ENCODE measurements at places on chromosomes 1 and 21.

DNA sequence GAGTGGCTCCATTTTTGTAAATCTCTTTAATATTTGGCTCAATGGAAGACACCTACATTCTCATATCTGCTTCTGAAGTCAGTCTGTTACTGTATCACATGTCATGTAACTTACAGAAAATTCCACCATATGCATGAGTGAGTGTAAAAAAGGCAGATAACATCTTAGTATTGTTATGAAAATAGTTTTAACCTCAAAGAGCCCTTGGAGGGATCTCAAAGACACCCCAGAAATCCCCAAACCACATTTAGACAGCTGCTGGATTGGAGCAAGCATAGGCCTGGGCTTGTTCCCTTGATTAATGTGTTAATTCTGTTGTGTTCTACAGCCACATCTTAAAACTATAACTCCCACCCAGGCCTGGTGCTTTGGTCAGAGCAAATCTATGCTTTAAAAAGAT lies 16.9 kb downstream of the MACO1 start:
- peaks cover 29% of the 10 kb centered on the region for H3K4me1 ChIP-seq
- peaks cover 42% of the 10 kb centered on the region for H3K36me3 ChIP-seq
- DNase-seq = peak; percentile 21
- H3K27me3 ChIP-seq = no peaks in the 10 kb centered on the region
- H3K4me3 ChIP-seq = no peak overlapping the region

GRCh38 chr1:104100115-104100514 lies 350.4 kb downstream of the AMY1C start:
- H3K27ac ChIP-seq = no peak overlapping the region
- no peak for DNase-seq
- no peak overlapping the region for H3K4me3 ChIP-seq

- DNase-seq = no peak
- no peaks in the 10 kb centered on the region for H3K4me1 ChIP-seq
- no peak overlapping the region for H3K27ac ChIP-seq
- no peaks in the 10 kb centered on the region for H3K27me3 ChIP-seq
These were observed 340.1 kb upstream of the RGS18 start for GRCh38 chr1:191818198-191818597.

DNA sequence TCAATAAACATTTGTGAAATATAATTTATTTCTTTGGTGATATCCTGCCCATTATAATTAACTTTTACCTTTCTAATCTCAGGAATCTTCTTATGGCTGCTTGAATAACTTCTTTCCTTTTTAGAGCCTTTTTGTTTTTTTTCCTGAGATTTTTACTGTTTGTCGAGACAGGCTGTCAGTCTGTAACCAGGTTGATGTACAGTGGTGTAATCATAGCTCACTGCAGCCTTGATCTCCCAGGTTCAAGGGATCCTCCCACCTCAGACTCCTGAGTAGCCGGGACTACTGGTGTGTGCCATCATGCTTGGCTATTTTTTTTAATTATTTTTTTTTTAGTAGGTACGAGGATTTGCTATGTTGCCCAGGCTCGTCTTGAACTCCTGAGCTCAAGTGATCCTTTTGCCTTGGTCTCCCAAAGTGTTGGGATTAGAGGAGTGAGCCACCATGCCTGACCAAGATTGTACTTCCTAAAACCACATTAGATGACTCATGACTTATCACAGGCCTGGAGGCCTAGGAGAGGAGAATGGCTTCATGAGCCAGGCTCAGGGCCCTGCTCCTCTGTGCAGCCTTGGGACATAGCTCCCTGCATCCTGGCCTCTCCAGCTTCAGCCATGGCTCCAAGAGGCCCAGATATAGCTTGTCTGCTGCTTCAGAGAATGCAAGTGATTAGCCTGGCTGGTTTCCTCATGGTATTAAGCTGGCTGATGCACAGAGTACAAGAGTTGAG lies 48.6 kb downstream of the CTH start:
- no peaks in the 10 kb centered on the region for H3K4me1 ChIP-seq
- H3K27me3 ChIP-seq = no peaks in the 10 kb centered on the region
- no peaks in the 10 kb centered on the region for H3K36me3 ChIP-seq

GRCh38 chr1:205660361-205660760 lies 19.9 kb downstream of the SLC45A3 start:
- H3K27ac ChIP-seq = no peak overlapping the region
- H3K4me3 ChIP-seq = no peak overlapping the region
- no peak for DNase-seq
- peaks cover 1% of the 10 kb centered on the region for H3K4me1 ChIP-seq

DNA sequence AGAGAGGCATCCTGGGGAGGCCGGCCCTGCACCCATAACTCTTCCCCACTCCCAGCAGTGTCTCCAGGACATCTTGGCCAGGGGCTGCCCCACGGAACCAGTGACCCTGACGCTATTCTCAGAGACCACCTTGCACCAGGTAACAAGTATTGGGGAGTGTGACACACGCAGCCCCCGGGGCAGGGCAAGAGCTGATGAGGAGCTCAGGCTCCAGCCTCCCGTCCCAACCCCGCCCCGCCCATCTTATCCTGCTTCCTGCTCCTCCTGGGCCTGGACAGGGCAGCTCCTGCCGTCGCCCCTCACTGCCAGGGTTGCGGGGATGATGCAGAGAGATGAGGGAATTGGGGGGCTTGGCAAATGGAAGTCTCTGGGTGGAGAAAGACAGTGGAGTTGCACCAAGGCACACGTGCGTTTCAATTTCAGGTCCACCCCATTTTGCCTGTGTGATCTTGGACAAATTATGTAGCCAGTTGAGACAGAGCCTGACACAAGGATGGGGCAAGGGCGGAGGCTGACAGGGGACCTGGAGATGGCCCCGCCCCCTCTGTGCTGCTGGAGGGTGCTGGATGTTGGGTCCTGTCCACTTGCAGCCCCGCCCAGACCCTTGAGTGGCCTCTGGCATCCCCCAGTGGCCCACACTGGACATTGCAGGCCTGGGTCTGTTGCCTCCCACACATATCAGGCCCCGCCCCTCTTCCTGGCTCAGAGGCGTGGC lies 10.7 kb downstream of the CLCNKA start:
- H3K27ac ChIP-seq = no peak overlapping the region
- H3K4me3 ChIP-seq = no peak overlapping the region
- no peaks in the 10 kb centered on the region for H3K36me3 ChIP-seq
- DNase-seq = peak; percentile 35
- peaks cover 7% of the 10 kb centered on the region for H3K27me3 ChIP-seq
